ENCODE measurements at places on chromosomes 7 and 10.

DNA sequence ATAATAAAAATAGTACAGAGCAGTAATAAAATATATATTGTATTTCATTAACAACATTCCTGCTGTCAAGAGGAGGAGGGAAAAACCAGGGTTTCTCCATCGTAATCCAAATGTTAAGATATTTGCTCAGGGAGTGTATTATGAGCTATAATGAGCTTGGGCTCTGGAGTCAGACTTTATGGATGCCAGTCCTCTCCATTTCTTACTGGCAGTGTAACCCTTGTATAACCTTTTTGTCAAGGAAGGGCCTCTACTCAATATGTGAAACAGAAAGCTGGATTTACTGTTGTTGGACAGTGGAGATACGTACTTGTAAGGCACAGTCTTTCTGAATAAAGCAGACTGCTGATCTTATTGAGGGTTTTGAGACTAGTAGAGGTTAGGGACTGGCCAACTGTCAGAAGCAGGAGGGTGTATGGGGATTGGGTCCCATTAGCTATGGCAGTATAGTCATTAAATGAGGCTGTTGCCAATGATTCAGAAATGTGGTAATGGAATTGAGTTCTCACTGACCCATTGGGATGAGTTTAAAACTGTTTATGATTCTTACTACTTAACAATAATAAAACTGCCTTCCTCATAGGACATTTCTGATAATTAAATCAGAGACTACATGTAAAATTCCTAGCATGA is 56.5 kb downstream of the ZNF277 start:
- DNase-seq: no peak

DNA sequence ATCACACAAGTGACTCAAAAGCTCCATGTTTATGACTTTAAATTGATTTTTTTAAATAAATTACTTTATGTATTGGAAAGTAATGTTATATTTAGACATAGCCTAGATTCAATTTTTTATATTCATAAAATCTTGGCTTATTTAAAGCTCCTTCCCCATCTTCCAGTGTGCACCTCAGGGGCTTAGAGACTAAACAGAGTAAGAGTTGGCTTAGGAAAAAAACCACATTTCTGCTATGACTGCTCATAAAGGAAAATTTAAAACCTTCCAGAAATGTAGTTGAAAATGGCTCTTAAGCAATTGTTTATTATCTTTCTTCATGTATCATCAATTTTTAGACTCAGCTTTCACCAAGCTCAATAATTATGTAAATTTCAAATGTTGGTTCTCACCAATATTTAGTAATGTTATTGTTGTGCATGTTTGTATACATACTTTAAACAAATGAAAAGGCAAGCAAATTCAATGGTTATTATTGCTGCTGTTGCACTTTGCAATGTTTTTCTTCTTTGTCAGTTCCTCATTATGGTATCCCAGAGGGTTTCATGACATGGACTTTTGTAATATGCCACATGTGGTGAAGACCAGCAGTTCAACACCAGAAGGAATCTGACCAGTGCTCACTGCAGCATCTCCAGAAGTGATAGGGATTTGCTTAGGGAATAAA is 700.1 kb upstream of the ANKRD30A start:
- no peak for DNase-seq

GRCh38 chr10:117360994-117361667 is 14.1 kb downstream of the PDZD8 start:
- DNase-seq: no peak

DNA sequence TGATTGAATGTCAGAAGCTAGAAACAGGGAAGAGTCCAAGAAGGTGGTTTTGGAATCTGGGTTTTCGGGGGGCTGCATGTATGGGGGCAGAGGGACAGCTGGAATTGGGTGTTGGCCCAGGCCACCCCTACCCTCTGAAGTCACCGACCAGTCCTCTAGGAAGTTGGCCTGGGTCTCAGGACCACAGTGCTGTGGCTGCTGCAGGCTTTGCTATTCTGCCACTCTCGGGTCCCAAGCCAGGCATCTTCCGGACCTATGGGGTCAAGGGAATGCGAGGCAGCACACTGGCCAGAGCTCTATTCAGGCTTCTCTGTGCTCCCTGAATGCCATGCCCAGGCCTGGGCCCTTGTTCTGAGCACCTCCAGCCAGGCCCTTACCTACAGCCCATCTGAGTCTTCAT is 13.2 kb downstream of the FGF8 start:
- DNase-seq: no peak

DNA sequence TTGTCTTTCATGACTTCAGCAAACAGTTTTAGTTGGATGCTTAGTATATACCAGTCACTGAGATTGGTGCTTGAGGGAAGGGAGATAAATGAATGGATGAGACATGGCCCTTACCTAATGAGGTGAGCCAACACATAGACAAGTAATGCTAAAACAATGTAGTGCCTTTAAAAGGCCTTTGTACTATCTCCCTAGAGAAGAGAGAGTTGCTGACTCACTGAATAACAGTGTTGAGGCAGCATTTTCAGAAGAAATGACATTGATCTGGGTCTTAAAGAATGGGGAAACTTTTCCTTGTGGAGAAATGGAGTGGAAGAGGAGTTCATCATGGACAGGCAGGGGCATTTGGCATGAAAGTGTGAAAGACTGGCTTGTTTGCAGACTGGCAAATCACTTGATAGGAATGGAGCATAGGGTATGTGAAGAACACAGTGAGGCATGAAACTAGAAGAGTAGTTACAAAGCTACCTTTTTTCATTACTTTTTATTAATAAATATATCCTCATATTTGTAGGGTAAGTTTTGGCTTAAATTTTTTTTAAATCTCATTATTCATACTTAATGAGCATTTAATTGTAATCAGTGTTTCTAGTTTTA is 91.2 kb downstream of the KAT6B start:
- no peak for DNase-seq

- no peak for DNase-seq
These were observed 47.5 kb upstream of the HNRNPH3 start for GRCh38 chr10:68284062-68285001.

GRCh38 chr10:104492329-104492940 is 138.8 kb downstream of the CFAP58 start:
- DNase-seq: peak; percentile 6

DNA sequence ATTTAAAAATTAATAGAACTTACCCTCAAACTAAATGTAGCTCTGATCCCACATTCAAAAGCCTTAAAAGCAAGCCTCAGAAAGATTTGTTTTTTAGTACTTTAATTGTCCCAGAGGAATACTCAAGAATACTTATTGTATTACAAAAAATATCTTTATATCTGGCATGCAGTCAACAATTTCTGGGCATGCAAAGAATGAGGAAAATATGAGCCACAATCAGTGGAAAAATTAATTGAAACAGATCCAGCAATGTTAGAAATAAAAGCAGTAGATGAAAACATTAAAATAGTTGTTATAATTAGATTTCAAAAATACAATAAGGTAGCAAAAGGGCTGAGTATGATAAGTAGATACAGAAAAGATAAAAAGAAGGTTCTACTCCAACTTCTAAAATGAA is 154.7 kb downstream of the PON1 start:
- DNase-seq: no peak

- peak; percentile 24 for DNase-seq
These were observed 12.0 kb upstream of the GLCCI1 start for GRCh38 chr7:7956531-7957128.

DNA sequence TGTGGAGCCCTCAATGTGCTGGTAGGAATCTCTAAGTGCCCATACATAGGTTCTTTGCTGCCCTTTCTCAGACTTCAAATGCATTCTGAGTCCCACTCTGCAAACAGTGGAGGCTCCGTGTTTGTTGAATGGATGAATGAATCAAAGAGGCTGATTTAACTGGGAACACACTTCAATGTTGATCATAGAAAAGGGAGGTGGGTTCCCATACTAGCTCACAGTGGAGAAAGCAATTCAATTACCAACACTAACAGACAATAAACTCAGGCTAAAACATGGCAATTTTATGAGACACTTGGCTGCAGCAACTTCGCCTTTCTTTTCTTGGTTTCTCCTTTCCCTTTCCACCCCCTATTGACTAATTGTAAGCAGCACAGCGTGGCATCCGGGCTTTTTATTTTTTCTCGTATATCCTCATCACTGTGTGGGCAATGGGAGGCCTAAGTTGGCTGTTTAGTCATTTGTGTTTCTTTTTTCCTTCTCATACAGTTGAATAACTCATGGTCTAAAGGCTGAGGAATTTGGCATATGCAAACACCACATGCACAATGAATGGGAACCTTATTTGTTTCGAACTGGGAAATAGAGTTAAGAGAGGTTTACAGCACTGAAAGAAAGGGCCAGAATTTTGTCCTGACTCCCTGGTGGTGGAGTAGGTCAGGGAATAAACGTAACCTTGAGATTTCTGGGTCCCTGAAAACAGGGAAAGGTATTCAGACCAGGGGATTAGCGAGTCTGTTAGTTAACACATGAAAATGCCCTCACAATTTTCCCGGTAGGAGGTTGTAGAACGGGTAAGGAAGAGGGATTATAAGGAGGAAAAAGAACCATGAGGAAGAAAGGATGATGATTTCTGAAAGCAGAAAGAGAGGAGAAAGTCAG is 858.5 kb downstream of the KCNMA1 start:
- peak; percentile 3 for DNase-seq

- no peak for DNase-seq
These were observed 42.8 kb downstream of the WNT2 start for GRCh38 chr7:117279931-117280557.

- no peak for DNase-seq
These were observed 542.7 kb downstream of the TNS3 start for GRCh38 chr7:47039089-47039648.

DNA sequence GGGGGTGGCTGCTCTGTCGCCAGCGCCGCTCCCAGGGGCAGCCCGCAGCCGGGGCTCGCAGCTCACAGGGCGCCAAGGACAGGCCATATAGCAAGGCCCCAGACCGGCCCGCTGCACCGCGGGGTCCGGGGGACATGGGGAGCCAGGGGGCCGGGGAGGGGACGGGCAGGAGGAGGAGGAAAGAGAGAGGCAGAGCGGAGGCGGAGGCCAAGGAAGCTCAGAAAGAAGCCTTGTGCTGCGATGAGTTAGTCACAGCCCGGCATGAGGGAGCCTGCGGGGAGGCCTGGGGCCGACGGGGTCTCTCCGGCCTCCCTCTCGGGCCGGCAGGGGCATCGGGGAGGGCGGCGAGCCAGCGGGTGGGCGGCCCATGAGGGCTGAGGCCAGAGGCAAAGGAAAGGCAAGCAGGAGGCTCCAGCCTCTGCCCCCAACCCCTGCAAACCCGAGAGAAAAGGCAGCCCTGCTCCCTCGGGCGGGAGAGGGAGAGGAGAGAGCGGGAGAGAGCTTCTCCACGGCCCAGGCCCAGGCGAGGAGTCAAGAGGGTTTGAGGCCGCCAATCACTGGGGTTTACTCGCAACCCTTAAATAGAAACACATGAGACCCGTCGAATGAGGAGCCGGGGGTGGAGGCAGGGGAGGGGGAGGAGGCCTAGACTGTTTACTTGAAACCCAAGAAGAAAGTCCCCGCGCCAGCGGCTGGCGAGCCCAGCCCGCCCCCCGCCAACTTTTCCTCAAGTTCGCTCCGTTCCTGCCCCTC is 167.9 kb downstream of the NEURL1 start:
- DNase-seq: peak; percentile 84

- no peak for DNase-seq
These were observed 85.2 kb upstream of the TOMM7 start for GRCh38 chr7:22907805-22908204.

GRCh38 chr7:2735744-2736143 is 47.7 kb downstream of the AMZ1 start:
- DNase-seq: no peak

- no peak for DNase-seq
These were observed 23.1 kb downstream of the RPA3 start for GRCh38 chr7:7695111-7695817.

GRCh38 chr10:17229967-17230682 is 2.1 kb downstream of the VIM start:
- DNase-seq: no peak

DNA sequence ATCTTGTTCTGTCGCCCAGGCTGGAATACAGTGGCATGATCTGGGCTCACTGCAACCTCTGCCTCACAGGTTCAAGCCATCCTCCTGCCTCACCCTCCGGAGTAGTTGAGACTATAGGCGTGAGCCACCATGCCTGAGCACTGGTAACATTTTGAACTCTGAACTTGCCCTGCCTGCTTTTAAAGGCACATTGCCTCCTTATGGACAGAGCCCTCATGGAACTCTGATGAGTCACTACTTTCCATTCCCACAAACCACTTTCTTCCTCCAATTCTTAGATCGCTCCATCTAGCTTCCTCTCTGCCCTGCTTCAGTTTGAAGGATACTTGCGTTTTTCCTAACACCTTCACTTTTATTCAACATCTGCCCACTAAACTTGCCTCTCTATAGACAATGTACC is 38.1 kb downstream of the PRPS1L1 start:
- DNase-seq: no peak

- no peak for DNase-seq
These were observed 10.2 kb downstream of the CYREN start for GRCh38 chr7:135160098-135160857.
